ENCODE measurements at places on chromosomes 1 and 21. TPM values are rescaled to one million over a fixed set of nuclear protein-coding genes. Genes with fewer than 3 reads are reported as not detected.

DNA sequence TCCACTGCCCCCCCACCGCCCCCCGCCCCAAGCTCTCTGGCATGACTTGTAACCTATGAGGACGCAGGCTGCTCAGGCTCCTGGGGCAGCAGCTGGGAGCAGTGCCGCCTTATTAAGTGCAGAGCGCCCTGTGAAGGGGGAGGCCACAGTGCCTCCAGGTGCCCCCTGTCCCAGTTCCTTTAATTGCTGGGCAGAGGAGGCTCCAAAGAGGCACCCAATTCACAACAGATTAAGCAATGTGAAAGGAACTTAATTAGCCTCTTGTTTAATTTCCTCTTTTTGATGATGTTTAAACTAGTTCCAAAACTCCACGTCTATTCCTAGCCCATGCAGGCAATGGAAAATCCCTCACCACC, 3.0 kb downstream of the RXFP4 start:
- no peak for DNase-seq
- H3K36me3 ChIP-seq = no peaks in the 10 kb centered on the region
- H3K4me3 ChIP-seq = no peak overlapping the region
- H3K4me1 ChIP-seq = peaks cover 18% of the 10 kb centered on the region
- no peaks in the 10 kb centered on the region for H3K27me3 ChIP-seq
- no peak overlapping the region for H3K27ac ChIP-seq

- peaks cover 34% of the 10 kb centered on the region for H3K4me1 ChIP-seq
- H3K36me3 ChIP-seq = no peaks in the 10 kb centered on the region
- peak; percentile 68 for DNase-seq
- H3K4me3 ChIP-seq = no peak overlapping the region
- no peak overlapping the region for H3K27ac ChIP-seq
These were observed 9.0 kb downstream of the MYOM3 start for GRCh38 chr1:24102961-24103360.

DNA sequence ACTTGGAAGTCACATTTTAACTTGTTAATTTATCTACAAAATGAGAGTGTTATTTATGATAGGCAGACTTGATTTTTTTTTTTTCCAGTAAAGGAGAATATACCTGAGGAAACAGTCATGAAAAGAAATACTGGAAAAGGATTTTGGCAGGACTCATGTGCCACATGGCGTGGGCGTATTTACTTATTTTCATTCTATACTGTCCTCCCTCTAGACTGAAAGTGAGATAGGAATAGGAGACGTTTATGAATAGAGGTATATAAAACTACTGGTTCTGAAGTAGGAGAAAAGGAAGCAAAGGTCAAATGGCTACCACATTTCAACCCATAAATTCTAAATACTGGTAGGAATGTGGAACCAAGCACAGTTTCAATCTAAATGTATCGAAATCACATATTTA, 94.8 kb upstream of the MPC2 start:
- H3K4me1 ChIP-seq = no peaks in the 10 kb centered on the region
- H3K4me3 ChIP-seq = no peak overlapping the region

DNA sequence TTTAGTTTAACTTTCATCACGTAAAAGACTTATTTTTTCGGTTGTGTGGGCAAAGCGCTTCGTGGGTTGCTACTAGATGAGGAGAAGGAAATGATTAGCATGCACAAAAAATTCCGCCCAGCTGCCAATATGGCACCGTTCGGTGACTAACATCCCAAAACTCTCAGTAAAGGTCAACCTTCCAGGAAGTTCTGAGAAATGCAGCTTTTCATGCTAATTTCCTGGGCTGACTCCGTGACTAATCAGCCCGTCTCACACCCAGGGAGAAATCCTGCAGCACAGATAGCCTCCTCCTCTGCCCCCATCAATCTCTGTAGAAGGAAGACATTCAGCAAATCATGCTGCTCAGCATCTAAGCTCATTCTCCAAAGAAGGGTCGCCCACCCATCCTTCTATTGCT, 34.1 kb downstream of the TMCO4 start:
- H3K27ac ChIP-seq = no peak overlapping the region
- no peak overlapping the region for H3K4me3 ChIP-seq
- no peaks in the 10 kb centered on the region for H3K4me1 ChIP-seq
- no peaks in the 10 kb centered on the region for H3K36me3 ChIP-seq
- DNase-seq = no peak

DNA sequence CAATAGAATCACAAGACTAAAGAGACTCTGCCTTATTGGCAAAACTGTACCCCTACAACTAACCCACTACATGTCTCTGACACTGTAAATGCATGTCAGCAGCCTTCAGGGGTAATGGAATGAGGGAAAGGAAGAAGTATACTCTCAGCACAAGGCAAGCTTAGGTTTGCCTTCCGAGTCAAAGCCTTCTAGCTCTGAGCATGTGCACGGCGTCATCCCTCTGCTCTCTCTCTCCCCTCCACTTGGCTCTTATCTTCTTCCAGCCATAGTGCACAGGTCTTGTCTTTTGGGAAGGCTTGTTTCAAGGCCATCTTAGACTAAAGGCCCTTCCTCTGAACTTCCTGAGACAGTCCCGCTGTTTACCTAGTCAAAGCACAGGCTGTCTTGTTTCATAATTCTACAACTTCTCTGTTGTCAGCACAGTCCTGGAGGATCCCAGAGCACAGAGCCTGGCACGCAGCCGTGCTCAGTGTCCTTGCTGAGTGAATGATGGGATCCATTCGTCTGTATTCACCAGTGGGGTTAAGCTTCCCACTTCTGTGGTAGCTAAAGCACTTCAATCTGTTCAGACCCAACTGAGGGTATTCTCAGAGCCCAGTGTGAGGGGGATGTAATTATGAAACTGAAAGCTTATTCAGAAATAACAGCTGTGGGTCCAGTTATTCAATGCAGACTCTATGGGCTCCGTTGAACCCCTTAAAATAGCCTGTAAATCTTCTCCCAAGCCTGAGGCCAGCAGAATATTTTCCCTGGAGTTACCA, 166.5 kb upstream of the PLD5 start:
- H3K4me1 ChIP-seq = no peaks in the 10 kb centered on the region
- H3K36me3 ChIP-seq = no peaks in the 10 kb centered on the region
- no peak overlapping the region for H3K4me3 ChIP-seq

GRCh38 chr1:50681931-50682330, 258.7 kb upstream of the DMRTA2 start:
- no peaks in the 10 kb centered on the region for H3K4me1 ChIP-seq
- no peak overlapping the region for H3K27ac ChIP-seq
- no peaks in the 10 kb centered on the region for H3K27me3 ChIP-seq
- DNase-seq = no peak

DNA sequence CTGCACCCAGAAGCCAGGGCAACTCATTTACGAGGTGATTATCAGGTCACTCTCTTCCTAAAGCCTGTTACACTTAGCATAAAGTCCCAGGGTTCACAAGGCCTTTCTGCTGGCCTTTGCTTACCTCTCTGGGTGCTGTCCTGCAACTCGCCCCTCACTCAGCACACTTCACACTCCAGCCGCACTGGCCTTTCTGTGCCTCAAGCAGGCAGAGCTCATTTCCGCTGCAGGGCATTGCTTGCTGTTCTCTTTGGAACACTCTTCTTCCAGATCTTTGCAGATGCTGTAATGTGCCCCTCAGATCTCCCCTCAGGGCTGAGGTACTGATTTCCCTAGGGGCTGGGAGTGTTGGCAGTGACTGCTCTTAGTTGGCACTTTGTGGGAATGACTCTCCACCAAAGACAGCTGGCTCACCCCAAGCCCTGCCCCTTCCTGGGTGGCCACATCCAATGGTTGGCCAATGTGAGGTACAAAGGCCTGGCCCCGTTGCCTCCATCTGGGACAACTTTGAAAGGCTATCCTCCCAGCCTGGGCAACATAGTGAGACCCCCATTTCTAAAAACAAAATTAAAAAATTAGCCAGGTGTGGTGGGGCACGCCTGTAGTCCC, 50.8 kb upstream of the SSBP3 start:
- no peaks in the 10 kb centered on the region for H3K4me1 ChIP-seq
- no peaks in the 10 kb centered on the region for H3K27me3 ChIP-seq

GRCh38 chr1:44021581-44022321, 9.5 kb downstream of the SLC6A9 start:
- H3K36me3 ChIP-seq = no peaks in the 10 kb centered on the region
- DNase-seq = no peak
- no peak overlapping the region for H3K27ac ChIP-seq
- H3K27me3 ChIP-seq = no peaks in the 10 kb centered on the region
- H3K4me3 ChIP-seq = no peak overlapping the region
- peaks cover under 1% of the 10 kb centered on the region for H3K4me1 ChIP-seq

- no peak for DNase-seq
- no peaks in the 10 kb centered on the region for H3K27me3 ChIP-seq
- H3K27ac ChIP-seq = no peak overlapping the region
- no peak overlapping the region for H3K4me3 ChIP-seq
These were observed 16.3 kb downstream of the VPS45 start for GRCh38 chr1:150083907-150084306.

- H3K4me3 ChIP-seq = no peak overlapping the region
- peak; percentile 76 for DNase-seq
- no peaks in the 10 kb centered on the region for H3K27me3 ChIP-seq
- no peaks in the 10 kb centered on the region for H3K36me3 ChIP-seq
- no peak overlapping the region for H3K27ac ChIP-seq
- H3K4me1 ChIP-seq = peaks cover 6% of the 10 kb centered on the region
These were observed 22.1 kb downstream of the A3GALT2 start for GRCh38 chr1:33298623-33299277.

DNA sequence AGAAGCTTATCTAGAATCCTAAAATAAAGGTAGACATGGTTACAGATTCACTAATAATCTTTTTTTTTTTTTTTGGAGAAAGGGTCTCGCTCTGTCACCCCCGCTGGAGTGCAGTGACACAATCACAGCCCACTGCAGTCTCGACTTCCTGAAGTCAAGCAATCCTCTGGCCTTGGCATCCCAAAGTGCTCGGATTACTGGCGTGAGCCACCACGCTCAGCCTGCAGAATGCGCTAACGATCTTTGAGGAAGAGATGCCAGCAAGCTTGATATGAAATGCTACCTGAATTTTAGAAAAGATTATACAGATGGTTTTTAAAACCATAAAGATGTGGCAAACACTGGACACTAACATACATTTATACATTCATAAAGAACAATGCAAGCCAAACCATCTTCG, 4.1 kb upstream of the GNPAT start:
- H3K27ac ChIP-seq = no peak overlapping the region
- no peak overlapping the region for H3K4me3 ChIP-seq
- DNase-seq = no peak
- no peaks in the 10 kb centered on the region for H3K36me3 ChIP-seq
- peaks cover 3% of the 10 kb centered on the region for H3K4me1 ChIP-seq

DNA sequence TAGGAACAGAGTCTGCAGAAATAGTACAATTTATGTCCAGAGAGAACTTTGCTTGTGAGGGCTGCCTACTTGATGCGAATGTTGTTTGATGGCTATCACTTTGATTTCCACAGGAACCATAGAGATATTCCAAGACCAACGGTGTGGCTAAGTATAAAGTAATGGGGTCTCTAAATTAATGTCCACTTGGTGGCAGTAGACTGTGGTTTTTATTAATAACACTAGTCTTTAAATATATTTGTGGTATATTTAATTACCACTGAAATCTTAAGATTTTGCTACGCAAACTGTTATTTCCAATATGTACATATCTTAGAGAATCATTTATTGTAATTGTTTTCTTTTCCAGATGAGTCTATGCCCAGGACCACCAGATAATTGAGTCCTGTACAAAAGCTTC, 647.9 kb downstream of the PLA2G4A start:
- no peaks in the 10 kb centered on the region for H3K4me1 ChIP-seq
- no peak overlapping the region for H3K4me3 ChIP-seq
- H3K27me3 ChIP-seq = no peaks in the 10 kb centered on the region
- no peaks in the 10 kb centered on the region for H3K36me3 ChIP-seq
- no peak overlapping the region for H3K27ac ChIP-seq

DNA sequence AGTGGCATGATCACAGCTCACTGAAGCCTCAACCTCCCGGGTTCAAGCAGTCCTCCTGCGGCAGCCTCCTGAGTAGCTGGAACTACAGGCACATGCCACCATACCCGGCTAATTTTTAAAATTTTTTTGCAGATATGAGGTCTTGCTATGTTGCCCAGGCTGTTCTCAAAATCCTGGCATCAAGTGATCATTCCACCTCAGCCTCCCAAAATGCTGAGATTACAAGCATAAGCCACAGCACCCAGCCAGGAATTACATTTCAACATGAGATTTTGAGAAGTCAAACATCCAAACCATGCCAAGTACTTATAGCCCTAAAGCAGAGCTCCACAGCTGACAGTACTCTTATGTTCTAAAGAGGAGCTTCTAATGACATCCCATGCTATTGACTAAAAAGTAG, 200.1 kb downstream of the FCRL5 start:
- H3K27ac ChIP-seq = no peak overlapping the region
- H3K27me3 ChIP-seq = no peaks in the 10 kb centered on the region
- H3K4me3 ChIP-seq = no peak overlapping the region
- no peak for DNase-seq
- H3K36me3 ChIP-seq = no peaks in the 10 kb centered on the region

DNA sequence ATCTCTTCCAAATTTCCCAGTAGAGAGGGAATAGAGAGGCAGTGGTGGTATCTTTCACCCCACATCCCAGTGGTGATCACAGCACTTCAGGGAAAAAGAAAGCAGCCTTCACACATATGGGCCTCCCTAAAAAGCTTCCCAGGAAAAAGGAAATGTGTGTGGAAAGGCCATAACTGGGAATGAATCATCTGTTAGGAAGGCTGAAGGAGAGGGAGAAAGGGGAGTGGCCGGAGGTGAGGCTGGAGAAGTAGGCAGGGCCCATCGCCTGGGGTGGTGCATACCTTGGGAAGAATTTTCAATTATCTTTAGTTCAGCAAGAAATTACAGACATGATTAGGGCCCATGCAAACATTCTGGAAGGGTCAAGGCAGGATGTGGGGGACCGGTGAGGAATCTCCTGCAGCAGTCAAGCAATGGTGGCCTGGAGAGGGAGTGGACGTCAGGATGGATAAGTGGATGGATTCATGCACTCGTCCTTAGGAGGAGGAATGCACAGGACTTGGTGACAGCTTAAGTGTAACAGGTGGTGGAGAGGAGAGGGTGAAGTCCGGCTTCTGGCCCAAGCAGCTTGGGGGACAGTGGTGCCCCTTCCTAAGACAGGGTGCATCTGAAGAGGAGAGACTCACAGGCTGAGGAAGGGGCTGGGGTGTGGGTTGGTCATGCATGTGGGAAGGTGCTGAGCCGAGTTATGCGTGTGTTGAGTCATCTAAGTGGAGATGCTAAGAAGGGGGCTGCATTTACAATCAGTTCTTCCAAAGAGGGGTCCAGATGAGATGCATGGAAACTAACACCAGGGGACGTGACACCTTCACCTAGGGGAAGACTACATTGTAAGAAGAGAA, 17.9 kb downstream of the HIVEP3 start:
- no peak overlapping the region for H3K4me3 ChIP-seq
- no peaks in the 10 kb centered on the region for H3K4me1 ChIP-seq
- no peaks in the 10 kb centered on the region for H3K27me3 ChIP-seq
- H3K27ac ChIP-seq = no peak overlapping the region
- no peaks in the 10 kb centered on the region for H3K36me3 ChIP-seq

GRCh38 chr1:33685256-33685655, 178.6 kb upstream of the HMGB4 start:
- H3K4me1 ChIP-seq = no peaks in the 10 kb centered on the region
- no peak overlapping the region for H3K27ac ChIP-seq
- H3K27me3 ChIP-seq = no peaks in the 10 kb centered on the region
- no peak for DNase-seq
- H3K36me3 ChIP-seq = no peaks in the 10 kb centered on the region
- no peak overlapping the region for H3K4me3 ChIP-seq

GRCh38 chr21:33587792-33588484, 546 bp downstream of the DONSON start:
- H3K27ac ChIP-seq = peak overlapping the region; percentile 87
- H3K27me3 ChIP-seq = no peaks in the 10 kb centered on the region
- no peaks in the 10 kb centered on the region for H3K36me3 ChIP-seq
- H3K4me3 ChIP-seq = peak overlapping the region; percentile 82
- peaks cover 4% of the 10 kb centered on the region for H3K4me1 ChIP-seq

Gene DLGAP3
- total RNA-seq = 22.5 TPM

Gene NBPF20
- 8.4 TPM for total RNA-seq

Gene NTMT2
- not detected for total RNA-seq

Gene HTR1D
- total RNA-seq = 0.19 TPM

Gene FMO3
- 0.50 TPM for total RNA-seq

Gene KCTD3
- 81.5 TPM for total RNA-seq

Gene CLCA4
- total RNA-seq = 0.12 TPM

Gene SDHC
- 55.3 TPM for total RNA-seq
